SK-N-SH treated with all-trans-retinoic acid at 6 μM for 48 hours (cell line): ENCODE measurements at places on chromosomes 7 and 10.

GRCh38 chr10:62443866-62444265 is 69.7 kb downstream of the ZNF365 start:
- no peak for ATAC-seq

DNA sequence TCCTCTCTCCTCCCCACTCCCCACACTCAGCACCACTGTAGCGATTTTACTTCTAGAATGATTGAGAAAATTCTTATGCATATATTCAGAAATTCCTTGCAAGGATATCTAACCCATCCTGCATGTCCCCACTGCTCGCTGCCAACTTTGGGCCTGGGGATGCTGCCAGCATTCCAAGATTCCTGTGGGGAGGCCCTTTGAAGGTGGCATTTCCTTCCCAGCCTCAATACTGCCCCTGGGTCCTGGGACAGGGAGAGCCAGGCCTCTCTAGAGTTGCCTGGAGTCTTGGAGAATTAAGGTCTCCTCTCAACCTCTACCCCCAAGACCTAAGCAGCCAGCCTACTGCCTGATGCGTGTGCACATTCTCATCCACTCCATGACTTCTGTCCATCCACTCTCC is 303.5 kb downstream of the NEBL start:
- no peak; the same call in 2 of the 3 replicates for ATAC-seq

- ATAC-seq: no peak
Measured at GRCh38 chr10:33363106-33363505, 28.6 kb upstream of the NRP1 start.

GRCh38 chr10:31315453-31315852 is 3.6 kb upstream of the ZEB1 start:
- no peak for ATAC-seq

GRCh38 chr10:61029411-61029810 is 85.4 kb upstream of the RHOBTB1 start:
- no peak for ATAC-seq

- peak; percentile 39; the same call in 1 of the 3 replicates for ATAC-seq
Measured at GRCh38 chr7:111919631-111920179, 286.5 kb downstream of the DOCK4 start.

DNA sequence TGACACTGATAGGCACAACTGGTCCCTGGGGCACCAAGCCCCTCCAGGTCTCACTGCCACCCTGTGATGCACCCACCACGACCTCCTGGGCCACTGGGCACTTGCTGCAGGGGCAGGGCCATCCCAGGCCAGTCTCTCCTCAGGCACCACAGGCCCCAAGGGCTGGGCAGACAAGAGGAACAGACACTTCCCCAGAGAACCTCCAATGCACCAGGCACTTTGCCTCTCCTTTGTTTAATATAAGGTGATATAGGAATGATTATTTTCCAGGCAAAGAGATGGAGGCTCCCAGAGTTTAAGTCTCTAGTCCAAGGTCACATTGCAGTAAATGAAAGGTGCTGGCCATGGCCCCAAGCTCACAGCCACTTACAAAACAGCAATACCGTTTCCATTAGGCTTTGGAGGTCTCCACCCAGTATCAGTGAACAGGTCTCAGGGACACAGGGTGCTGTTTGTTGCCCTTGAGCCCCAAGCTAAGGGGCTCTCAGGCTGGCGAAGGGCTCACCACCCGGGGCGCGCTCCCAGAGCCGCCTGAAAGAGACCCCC is 4.5 kb downstream of the DEPP1 start:
- no peak for ATAC-seq
